ENCODE measurements at places on chromosomes 12 and 14. TPM values are rescaled to one million over a fixed set of nuclear protein-coding genes. Genes with fewer than 3 reads are reported as not detected.

Gene IL23A
- total RNA-seq = 6.8 TPM

Gene OR4E2
- not detected for total RNA-seq

DNA sequence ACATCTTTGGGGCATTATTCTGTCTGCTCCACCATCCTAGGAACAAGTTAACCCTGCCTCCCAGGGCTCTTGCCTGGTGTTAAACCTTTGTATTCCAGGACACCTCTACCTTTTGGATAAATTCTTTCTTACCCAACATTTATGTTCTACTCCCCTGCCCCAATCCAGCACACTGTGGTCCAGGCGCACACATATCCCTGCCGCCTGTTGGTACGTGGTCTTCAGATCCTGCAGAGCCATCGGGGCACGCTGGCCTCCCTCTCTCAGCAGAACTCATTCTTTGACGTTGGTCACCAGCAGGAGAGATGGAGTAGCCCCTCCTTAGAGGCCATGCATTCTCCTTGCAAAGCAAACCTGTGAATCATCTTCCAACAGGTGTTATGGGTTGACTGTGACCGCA, 5.1 kb upstream of the TMEM179 start:
- DNase-seq = peak; percentile 9

Gene KRT80
- 0.09 TPM for total RNA-seq

- peak; percentile 85 for DNase-seq
Measured at GRCh38 chr12:44972746-44973421, 78.0 kb downstream of the DBX2 start.

GRCh38 chr14:77113644-77114043, 15.6 kb downstream of the CIPC start:
- no peak for DNase-seq

Gene INSM2
- 0.45 TPM for total RNA-seq

DNA sequence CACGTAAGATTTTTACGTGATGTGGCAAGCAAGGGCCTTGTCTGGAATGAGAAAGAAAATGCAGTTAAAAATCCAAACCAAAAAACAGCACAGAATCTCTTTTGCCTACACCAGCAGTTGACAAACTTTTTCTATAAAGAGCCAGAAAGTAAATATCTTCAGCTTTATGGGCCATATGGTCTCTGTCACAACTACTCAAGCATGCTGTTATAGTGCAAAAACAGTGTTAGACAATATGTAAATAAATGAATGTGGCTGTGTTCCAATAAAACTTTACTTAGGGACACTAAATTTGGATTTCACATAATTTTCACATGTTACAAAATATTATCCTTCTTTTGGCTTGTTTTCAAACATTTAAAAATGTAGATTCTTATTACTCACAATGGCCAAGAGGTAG, 6.2 kb upstream of the ELK3 start:
- no peak for DNase-seq
